Neural crest cell (in vitro differentiated cells): ENCODE measurements at places on chromosomes 5 and 9.

- no peak for DNase-seq
Observed at GRCh38 chr9:77961541-77961940, 70.1 kb downstream of the GNAQ start.

DNA sequence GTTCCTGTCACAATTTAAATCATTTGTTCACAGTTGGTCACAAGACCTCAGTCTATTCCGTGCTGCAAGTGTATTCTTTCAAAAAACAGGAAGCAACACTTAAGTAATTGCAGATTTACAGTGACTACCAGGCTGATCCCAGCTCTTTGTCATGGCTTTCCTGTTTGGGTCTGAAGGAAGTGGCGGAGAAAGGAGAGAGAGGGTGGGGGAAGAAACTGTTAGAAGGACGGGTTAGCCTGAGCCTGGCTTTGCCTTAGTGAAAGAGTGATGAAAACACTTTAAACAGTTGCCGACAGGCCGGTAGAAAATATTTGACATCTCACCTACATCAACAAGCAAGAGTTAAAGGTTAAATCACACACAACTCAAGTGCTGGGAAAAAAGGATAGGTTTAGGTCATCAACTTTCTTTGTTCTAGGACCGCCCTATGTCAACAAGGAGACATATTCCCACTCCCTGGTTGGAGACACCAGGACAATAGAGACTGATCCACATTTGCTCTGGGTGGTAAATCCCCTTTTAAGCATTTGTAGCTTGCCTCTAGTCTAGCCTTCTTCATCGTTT lies 102.2 kb upstream of the DAB2 start:
- no peak for DNase-seq

- DNase-seq, result no peak
Observed at GRCh38 chr5:91176288-91177016, 206.7 kb downstream of the ARRDC3 start.

DNA sequence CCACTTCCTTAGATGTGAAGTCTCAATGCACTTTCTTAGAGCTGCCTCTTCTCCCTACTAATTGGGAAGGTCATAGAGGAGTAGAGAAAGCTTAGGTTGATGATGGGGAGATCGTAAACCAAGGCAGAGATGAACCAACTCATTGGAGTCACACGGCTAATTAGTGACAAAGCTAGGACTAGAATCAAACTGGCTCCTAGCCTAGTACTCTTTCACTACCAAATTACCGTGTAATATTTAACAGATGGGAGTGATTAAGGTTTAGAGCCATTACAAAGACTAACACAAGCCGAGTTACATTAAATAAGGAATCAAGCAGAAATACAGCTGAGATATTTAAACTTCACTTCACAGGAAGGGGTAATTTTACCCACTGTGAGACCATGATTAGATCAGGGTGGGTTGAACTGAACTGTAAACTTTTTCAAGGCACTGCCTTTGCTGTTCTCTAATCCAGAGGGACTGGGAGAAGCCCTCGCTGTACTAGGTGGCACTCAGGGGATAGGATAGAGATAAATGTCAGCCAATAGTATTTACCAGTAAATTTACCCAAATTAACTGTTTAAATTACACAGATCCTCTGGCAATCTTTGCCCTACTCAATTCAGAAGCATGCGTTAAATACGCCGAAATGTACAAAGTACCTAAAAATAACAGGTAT lies 166.4 kb upstream of the PIK3R1 start:
- DNase-seq, result no peak

- no peak for DNase-seq
Observed at GRCh38 chr5:10540036-10540544, 23.8 kb upstream of the ANKRD33B start.
